Activated B cell treated with CpG ODN at 0.5 μM for 24 hours (primary cell): ENCODE measurements at places on chromosomes 7 and 10.
A peak's percentile ranks its signal among the peaks of the same experiment; 100 is the strongest.

DNA sequence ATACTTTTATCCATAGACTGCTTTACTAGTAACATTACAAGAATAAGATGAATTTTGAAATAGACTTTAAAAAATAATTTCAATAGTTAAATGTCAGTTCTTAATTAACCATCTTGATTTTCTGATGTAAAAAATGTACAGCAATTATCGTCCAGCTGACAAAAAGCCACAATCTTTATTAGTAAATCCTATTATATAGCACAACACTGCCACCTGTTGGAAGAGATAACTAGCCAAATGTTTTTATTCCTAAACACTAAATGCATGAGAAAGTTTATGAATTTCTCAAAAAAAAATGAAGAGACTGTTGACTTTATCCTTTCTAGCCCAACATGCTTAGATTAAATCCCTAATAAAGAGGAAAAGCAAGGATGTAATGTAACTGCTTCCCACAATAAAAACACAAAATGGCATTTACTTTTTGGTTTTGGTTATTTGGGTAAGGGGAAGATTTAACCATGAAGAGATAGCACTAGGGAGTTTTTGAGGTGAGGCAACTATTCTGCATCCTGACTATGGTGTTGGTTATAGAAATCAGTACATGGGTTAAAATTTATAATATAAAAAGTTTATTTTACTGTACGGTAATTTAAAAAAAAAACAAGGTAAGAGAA, 8.0 kb downstream of the COA1 start:
- no peak for DNase-seq

GRCh38 chr7:92304406-92304893, 58.7 kb downstream of the ANKIB1 start:
- DNase-seq = no peak

DNA sequence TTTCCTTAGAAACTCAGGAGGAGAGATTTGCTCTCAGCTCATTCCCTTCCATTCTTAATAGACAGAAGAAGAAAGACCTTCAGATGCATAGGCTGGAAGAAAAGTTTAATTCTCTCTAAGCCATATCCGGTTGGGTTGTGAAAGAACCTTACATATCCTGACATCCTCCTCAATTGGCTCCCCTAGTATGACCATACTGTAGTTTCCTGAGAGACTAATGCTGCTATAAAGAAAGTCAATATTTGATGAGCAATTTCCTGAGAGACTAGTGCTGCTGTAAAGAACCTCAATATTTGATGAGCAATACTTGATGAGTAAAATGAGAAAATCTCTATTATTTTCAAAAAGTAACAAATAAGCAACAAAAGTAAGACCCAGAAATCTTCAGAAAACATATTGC, 888.5 kb upstream of the SORCS1 start:
- no peak for DNase-seq

DNA sequence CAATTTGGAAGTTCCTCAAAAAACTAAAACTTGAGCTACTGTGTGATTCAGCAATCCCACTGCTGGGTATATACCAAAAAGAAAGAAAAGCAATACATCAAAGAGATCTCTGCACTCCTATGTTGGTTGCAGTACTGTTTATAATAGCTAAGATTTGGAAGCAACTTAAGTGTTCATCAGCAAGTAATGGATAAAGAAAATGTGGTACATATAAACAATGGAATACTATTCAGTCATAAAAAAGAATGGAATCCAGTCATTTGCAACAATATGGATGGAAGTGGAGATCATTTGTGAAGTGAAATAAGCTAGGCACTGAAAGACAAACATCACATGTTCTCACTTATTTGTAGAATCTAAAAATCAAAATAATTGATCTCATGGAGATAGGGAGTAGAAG, 16.5 kb upstream of the IMMP2L start:
- no peak for DNase-seq

DNA sequence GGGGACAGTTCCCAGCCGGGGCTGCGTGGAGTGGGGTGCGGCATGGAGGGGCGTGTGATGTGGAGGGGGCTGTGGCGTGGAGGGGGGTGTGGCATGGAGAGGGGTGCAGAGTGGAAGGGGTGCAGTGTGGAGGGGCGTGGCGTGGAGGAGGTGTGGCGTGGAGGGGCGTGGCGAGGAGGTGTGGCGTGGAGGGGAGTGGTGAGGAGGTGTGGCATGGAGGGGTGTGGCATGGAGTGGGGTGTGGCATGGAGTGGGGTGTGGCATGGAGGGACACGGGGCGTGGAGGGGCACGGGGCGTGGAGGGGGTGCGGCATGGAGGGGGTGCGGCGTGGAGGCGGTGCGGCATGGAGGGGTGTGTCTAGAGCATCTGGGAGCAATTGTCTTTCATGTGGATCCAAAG, 33.6 kb downstream of the NKX6-2 start:
- no peak for DNase-seq

DNA sequence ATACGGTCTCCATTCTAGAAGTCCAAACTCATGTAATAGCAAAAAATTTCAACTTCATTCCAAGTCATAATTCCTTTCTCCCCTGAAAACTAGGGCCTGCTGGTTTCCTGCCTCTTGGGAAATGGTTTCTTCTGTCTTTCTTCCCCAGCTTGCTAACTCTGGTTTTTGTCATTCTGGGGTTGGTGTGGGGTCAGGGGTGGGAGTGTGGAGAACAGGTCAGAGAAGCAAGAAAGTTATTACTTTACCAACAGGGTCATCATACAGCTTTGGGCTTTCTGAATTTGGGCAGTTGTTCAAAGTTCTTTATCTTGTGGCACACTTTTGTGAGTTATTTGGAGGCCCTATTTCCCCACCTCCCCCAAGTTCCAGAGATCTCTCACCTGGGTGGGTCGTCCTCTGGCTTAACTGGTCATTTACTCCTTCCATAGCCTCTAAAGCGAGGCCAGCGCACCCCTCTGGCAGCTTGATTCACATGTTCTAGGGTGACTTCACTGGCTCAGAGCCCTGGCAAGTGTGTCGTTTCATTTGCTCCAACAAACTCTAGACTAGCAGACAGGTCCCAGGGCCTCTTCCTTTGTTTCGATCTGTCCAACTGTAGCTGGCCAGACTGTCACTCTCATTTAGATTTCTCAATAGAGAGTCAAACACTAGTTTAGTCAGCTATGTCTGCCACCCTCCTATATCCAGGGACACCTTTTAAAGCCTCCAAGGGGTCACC, 161.2 kb downstream of the JCAD start:
- DNase-seq = no peak

DNA sequence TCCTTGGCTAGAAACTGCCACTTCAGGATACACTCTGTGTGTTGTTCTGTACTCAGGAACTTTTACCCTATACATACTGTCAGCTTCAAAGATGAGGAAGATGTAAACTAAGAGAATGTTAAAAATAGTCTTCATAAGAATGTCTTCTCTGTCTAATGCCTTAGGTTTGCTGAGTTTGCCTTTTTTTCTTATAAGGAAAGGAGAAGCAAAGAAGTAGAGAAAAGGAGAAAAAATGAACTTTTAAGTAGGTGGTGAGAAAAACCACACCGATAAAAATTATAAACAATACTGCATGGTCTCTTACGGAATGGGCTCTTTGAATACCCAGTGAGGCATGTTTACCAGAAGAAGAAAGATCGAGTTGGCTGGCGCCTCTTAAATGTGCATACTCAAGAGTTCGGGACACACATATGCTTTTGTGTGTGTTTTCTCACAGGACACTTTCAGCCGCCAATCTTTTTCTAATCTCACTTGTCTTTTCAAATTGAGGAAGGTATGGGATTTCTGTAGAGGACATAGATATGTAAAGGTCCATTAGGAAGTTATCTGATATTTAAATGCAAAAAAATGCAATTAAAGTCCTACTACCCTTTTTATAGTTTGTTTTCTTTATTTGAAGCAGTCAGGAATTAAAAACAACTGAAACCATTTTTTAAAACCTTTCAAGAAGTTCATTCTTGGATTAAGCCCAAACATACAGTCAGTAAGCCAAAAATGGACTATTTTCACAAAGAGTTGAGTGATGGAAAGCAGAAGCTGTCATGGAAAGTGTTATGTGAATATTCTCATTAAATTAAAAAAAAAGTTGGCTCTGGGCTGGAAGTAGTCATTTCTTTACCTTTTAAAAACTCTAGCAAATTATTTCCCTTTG, 100.6 kb upstream of the MDFIC start:
- no peak for DNase-seq

DNA sequence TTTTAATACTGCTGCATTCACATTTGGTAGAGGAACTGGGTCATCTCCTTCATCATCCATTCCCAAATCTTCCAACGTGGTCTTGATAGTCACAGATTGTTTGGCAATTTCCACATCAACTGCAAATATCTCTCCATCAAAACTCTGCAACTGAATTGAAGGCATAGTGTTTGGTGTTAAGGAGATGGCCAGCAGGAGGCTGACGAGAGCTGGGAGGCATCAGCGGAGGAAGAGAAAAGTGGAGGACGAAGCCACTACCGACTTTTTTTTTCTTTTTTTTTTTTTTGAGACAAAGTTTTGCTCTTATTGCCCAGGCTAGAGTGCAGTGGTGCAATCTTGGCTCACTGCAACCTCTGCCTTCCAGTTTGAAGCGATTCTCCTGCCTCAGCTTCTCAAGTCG, 205.0 kb upstream of the KCTD7 start:
- DNase-seq = no peak

- DNase-seq = peak; percentile 91
Measured at GRCh38 chr10:86971232-86971991, 3.1 kb downstream of the ADIRF start.

DNA sequence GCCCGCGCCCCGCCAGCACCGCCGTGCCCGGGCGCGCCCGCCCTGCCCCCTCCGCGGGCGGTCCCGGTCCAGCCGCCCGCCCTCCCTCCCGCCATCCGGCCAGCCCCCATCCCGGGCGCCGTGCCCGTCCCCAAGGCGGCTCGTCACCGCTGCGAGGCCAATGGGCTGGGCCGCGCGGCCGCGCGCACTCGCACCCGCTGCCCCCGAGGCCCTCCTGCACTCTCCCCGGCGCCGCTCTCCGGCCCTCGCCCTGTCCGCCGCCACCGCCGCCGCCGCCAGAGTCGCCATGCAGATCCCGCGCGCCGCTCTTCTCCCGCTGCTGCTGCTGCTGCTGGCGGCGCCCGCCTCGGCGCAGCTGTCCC, at the start of gene HTRA1:
TSS of gene HTRA1 (plus strand) at position 187 of the 362 bp plus-strand sequence. CDS start at position 287, 100 bp downstream.
- DNase-seq = no peak

GRCh38 chr7:157795643-157796042, 458.8 kb downstream of the DNAJB6 start:
- DNase-seq = no peak

DNA sequence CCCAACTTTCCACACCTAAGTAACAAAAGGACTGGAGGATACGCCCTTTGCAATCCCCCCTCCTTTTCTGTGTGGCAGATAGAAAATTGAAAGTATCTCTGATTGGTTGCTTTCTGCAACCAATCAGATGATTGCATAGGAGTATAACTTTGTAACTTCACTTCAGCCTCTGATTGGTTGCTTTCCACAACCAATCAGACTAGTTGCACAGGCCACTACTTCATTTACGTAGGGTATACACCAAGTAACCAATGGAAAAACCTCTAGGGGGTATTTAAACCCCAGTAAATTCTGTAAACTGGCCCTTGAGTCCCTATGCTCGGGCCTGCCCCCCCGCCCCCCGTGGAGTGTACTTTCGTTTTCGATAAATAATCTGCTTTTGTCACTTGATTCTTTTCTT, 1080.4 kb downstream of the CNTNAP2 start:
- DNase-seq = no peak

- no peak for DNase-seq
Measured at GRCh38 chr10:27439101-27439500, 65.0 kb upstream of the RAB18 start.

GRCh38 chr7:74627661-74628411, 29.7 kb upstream of the GTF2I start:
- DNase-seq = no peak

DNA sequence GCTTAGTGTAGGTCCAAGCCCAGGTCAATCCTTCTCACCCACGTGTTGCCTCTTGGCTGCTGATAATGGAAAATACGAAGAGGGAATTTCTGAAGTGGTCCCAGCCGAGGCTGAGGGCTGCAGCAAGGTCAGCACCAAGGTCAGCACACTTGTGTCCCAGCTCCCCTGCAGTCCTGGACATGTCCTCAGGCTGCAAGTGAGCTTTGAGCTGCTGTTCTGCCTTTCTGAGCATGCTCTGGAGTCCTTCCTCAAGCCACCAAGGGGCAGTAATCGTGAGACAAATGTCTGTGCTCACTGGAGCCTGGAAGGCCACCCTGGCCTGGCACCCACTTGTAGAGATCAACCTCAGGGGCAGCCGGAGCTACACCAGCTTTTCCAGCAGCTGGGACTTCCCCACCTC, 28.3 kb downstream of the DRGX start:
- no peak for DNase-seq

DNA sequence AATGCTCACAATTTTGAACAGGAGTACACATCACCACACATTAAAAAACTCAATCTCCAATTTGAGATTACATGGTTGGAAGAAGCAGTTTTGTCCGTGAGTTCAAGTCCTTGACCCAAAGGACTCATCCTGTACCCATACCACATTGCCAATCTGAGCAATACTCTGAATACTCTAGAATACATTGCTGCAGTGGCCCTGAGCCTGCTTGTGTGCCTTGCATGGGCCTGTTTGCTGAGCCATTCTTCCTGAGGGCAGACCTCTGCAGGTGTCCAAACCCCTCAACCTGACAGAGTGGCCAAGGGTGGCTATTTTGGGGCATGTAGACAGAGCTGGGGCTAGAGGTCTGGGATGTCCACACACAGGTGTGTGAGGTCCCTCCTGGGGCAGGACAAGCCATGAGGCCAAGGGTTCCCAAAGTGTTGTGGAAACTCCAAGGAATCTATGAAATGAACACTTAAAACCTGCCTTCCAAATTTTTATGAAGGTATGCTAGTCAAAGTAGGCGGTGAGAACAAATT, 15.5 kb downstream of the AGMO start:
- no peak for DNase-seq

- DNase-seq = no peak
Measured at GRCh38 chr10:59589796-59590195, 119.9 kb downstream of the SLC16A9 start.

DNA sequence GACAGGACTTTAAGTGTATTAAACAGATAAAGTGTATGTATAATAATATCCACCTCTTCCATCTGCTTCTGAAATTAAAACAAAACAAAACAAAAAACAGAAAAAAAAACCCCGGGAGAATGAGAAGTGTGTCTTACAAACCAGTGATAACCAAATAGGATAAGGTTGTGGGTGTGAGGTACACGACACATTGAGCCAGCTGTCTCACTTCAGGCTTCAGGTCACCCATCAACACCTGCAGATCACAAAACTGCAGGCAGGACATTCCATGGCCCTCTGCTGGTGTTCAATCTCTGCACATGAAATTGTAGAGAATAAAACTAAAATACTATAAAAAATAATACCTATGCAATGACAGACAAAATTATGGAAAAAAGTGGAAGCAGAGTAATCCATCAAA, 339.9 kb downstream of the SFMBT2 start:
- no peak for DNase-seq
